RPMI7951 (cell line): ENCODE measurements at places on chromosomes 2 and 18.
A peak's percentile ranks its signal among the peaks of the same experiment; 100 is the strongest.

DNA sequence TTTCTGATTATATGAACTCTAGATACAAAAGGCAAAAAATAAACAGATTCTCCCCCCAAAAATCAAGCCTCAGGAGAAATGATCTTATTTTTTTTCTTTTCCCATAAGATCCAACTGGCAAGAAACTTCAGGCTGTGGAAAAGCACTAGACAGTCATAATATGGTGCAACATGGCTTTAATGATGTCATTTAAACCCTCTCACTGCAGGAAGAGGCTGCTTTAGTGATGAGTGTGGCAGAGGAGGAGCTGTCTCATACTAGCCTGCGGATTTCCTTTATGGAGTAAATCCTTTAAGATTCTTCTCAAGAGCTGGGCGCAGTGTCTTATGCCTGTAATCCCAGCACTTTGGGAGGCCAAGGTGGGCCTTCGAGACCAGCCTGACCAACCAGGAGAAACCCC is 83.3 kb upstream of the CD28 start:
- peak; percentile 85 for DNase-seq

DNA sequence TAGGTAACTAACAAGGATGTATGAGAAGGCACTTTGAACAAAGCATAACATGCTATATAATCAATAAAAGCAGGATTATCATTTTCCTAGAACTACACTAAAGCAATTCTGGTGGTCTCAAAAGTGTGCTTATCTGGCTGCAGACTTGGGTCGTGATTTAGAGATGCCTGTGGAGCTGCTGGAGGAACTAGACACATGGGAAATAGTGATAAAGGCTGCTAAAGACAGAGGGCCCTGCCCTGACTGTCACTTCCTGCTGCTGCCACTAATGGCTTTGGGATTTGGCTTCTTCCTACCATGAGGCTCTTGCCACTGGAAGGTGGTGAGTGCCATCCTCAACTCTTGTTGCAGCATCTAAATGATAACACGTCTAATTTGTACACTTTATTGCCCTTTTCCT is 22.5 kb downstream of the TMEM178A start:
- no peak for DNase-seq

DNA sequence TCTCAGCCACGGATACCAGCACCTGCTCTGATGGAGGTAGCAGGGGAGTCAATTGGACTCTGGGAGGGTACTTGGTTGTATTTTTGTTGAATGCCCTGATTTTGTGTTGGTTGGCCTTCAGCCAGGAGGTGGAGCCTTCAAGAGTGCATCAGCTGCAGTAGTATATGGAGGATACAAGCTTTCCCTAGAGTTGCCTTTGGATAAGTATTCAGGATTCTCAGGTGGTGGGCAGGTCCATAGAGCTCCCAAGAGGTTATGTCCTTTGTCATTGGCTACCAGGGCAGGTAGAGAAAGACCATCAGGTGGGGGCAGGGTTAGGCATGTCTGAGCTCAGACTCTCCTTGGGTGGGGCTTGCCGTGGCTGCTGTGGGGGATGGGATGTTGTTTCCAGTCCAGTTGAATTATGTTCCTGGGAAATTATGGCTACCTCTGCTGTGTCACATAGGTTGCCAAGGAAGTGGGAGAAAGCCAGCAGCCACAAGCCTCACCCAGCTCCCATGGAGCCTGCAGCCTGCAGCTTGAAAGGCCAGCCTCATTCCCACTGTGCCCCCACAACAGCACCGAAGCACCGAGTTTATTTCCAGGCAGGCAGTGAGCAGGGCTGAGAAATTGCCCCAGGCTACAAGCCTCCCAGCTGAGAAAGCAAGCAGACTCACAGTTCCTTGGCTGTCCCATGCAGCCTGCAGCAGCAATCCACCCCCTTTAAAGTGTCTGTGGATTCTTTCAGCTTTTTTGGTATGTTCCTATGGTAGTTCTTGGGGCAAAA is 38.6 kb upstream of the CHST9 start:
- peak; percentile 13 for DNase-seq

- no peak for DNase-seq
These were observed 187.5 kb upstream of the DTNA start for GRCh38 chr18:34522603-34523002.

DNA sequence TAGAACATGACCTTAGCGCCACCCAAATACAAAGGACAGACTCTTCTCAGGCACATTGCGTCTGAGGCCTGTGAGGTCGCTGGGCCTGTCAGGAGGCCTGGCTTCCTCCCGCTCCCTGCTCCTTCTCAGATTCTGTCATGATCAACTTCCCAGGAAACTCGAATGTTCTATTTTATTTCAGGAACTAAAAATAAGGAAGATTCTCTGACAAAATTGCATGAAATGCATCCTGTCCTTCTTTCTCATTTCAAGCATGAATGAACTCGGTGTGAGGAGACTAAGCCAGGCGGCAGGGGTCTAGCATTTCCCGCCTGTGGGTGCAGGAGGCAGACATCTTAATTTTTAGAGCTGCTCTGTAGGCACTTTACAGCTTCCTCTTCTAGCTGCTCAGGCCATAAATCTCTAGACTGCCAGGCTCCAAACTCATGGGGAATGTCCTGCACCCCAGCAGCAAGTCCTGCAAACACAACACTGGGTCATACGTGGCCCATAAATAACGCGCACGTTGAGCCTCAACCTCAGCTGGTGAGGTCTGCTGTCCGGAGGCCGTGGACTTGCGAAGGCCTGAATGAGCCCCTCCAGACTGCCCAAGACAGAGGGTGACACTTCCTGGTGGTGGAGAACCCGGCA is 109.7 kb upstream of the ZNF236 start:
- no peak for DNase-seq

GRCh38 chr18:50742952-50743351 is 76.9 kb downstream of the MRO start:
- no peak for DNase-seq

GRCh38 chr2:99488539-99489062 is 1.2 kb downstream of the REV1 start:
- DNase-seq: peak; percentile 28

DNA sequence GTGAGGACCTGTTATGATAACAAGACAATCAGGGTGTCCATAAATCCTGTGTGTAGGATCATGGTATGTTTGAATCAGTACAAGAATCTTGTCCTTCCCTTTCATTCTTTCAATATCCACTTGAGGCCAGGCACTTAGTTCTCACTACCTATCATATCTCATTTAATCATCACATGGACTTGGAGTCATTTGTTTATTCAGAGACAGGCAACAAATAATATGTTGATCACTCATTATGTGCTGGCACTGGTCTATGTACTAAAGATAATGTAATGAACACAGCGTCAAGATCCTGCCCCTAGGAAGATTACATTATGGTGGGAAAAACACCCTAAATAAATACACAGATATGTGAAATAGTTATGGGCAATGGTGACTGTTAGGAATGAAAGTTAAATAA is 342.6 kb downstream of the LPIN1 start:
- no peak for DNase-seq

DNA sequence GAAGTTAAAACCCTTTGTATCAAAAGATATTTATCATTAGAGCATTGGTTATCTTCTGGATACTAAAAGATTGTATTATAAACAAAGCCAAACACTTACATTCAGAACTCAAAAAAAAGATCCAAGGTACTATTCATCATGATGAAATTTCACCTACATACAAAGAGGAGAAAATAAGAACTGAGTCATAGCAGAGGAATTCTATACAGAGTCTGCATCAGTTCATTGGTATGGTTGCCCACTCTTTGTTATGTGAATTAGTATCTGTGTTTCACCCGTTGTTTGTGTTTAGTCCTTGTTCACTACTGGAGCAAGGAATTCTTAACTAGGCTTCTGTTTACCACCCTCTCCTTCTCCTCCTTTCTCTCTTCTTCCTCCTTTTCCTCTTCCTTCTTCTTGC is 157.9 kb downstream of the LNPK start:
- peak; percentile 35 for DNase-seq

- DNase-seq: no peak
These were observed 69.8 kb upstream of the GALNT3 start for GRCh38 chr2:165863810-165864261.

DNA sequence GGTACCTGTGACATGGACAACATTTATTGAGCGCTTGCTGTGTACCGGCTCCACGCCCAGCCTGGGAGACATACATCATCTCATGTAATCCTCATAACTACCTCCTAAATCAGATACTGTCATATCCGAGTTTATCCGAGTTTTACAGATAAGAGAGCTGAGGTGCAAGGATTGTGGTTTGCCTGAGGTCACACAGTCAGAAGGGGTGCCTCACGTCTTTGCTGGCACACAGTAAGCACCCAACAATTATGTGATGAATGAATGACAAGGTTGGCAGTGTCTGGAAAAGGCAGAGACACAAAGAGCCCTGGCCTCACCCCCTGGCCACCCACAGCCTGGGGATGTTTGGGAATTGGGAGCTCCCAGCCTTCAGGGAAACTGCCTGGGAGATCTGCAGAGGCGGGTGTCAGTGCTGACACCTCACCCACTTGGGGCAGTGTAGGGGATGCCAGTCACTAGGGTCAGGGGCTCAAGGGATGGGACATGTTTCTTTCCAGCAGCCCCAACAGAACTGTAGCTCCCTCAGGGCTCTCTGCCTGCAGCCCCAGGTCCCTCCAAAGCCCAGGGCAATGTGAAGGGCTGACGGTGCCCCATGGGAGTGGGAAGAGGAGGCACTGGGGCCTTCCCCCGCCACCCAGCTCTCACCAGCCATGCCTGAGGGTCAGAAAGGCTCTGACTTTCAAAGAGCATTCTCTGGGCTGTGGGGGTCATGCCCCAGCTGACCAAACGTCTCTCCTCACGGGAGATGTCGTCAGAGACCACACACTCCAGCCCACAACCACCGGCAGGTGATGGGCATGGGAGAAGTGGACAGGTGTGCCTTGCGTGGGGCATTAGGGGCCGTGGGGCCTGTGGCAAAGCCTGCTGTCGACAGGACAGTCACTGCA is 157.5 kb downstream of the ZFP36L2 start:
- no peak for DNase-seq

GRCh38 chr2:150480971-150481830 is 6.3 kb downstream of the RND3 start:
- DNase-seq: no peak

DNA sequence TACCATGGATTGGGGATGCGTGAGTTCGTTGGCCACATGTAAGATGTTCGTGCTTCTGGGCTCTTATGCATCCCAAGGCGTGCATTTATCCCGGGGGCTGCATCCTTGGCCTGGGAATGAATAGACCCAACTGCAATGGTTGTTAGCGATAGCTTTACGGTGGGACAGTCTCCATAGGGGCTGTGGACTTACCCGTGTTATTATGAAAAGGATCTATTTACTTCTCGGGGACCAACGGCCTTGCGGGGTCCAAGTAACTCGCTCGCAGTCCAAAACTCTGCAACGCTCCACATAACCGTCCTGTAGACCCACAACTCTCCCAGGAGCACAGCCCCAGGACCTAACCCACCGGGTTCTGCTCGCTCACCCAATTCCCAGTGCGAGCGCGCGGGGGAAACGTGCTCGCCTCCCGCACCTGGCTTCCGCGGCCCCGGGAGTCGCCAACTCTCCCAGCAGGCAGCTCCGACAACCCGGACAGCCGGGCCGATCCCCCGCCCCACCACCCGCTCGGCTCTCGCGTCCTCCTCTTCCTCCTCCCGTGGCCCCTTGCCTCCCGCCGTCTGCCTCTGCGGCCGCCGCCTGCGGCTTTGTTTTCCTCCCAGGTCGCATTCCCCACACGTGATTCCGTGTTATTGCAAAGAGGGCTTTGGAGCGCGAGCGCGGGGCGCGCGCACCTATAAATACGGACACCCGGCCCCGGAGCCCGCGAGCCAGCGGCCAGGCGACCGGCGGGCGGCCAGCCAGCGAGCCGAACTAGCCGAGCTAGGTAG is at the start of gene CABLES1:
Gene CABLES1 (plus strand): TSS at position 706 of the 770 bp plus-strand sequence. CDS start 278 bp downstream, outside the sequence.
- DNase-seq: peak; percentile 41
